ENCODE measurements at places on chromosomes 2 and 18.
A peak's percentile ranks its signal among the peaks of the same experiment; 100 is the strongest.

- no peak for DNase-seq
Measured at GRCh38 chr2:133787207-133787606, 218.9 kb upstream of the NCKAP5 start.

- no peak for DNase-seq
Measured at GRCh38 chr2:226910384-226910783, 74.5 kb downstream of the RHBDD1 start.

GRCh38 chr2:68715353-68716041, 19.1 kb upstream of the ARHGAP25 start:
- DNase-seq, result peak; percentile 51

DNA sequence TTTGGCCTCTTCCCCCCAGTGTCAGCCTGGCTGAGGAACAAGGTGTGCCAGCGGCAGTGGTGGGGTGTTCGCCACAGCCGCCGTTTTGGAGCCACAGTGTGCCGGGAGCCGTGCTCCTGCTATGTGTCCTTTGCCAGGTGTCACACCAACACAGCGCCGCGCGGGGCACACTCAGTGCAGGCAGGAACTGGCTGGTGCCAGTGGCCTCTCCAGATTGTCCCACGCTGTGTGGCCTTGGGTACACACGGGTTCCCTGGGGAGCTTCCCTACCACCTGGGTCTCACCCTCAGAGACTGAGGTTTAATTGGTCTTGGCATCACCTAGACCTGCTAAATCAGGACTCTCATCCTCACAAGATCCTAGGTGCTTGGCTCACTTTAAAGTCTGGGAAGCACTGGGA, 171.6 kb downstream of the LDLRAD4 start:
- no peak for DNase-seq

DNA sequence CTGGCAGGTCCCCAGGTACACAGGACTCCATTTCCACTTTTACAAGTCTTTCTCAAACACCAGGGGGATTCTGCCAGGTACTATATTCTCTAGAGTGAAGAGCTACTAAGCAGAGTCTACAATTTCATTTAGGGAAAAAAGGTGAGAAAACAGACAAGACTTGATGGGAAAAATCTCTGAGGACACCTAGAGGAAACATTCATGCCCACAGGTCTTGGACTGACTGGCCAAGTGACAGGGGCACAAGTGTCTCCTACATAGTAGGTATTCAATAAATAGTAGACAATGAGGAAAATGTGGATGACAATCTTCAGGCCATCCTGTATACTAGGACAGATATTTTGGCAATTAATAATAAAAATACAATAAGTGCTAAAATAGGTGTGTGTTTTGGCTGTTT, 228.6 kb downstream of the CLIP4 start:
- no peak for DNase-seq
